GM23338 (cell line): ENCODE measurements at places on chromosomes 4 and X. TPM values are rescaled to one million over a fixed set of nuclear protein-coding genes. Genes with fewer than 3 reads are reported as not detected.

MAGED1 gene
- total RNA-seq: 88.5 and 89.8 TPM in 2 replicates

TCEAL9 gene
- total RNA-seq: 31.6 and 37.1 TPM in 2 replicates

PNPLA4 gene
- 11.8 and 20.0 TPM in 2 replicates for total RNA-seq

SPANXC gene
- total RNA-seq: not detected in 2 replicates

- H3K4me1 ChIP-seq: no peaks in the 10 kb centered on the region
- H3K27ac ChIP-seq: no peak overlapping the region
- H3K36me3 ChIP-seq: no peaks in the 10 kb centered on the region
- no peak for DNase-seq
Measured at GRCh38 chrX:53004811-53005210, 43.8 kb upstream of the GPR173 start.

DNA sequence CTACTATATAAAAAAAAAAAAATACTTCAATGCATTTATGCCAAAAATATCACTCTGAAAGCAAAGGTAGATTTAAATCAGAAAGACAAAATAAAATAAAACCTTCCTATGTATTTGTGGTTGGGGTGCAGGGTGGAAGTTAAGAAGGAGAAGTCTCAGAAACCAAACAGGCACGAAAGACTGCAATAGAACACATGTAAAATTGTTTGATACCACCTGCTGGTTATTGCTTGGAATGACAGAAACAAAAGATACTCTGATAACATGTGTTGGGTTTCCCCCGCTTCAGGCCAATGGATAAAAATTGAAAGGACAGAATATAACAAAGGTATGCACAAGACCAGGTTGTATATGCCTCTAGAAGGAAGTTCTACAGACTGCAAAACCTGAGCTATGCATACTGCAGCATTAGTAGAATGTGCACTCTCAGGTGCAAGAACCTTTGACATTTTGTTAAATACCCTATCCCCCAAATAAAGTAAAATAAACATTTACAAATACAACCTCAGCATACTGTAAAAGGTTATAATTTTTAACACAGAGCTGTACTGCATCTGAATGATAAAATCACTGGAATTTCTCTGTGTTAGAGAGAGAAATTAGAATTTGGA lies 118.8 kb downstream of the GABRA2 start:
- no peaks in the 10 kb centered on the region for H3K36me3 ChIP-seq
- no peaks in the 10 kb centered on the region for H3K4me1 ChIP-seq
- peak; percentile 48 for DNase-seq
- no peak overlapping the region for H3K4me3 ChIP-seq

DNA sequence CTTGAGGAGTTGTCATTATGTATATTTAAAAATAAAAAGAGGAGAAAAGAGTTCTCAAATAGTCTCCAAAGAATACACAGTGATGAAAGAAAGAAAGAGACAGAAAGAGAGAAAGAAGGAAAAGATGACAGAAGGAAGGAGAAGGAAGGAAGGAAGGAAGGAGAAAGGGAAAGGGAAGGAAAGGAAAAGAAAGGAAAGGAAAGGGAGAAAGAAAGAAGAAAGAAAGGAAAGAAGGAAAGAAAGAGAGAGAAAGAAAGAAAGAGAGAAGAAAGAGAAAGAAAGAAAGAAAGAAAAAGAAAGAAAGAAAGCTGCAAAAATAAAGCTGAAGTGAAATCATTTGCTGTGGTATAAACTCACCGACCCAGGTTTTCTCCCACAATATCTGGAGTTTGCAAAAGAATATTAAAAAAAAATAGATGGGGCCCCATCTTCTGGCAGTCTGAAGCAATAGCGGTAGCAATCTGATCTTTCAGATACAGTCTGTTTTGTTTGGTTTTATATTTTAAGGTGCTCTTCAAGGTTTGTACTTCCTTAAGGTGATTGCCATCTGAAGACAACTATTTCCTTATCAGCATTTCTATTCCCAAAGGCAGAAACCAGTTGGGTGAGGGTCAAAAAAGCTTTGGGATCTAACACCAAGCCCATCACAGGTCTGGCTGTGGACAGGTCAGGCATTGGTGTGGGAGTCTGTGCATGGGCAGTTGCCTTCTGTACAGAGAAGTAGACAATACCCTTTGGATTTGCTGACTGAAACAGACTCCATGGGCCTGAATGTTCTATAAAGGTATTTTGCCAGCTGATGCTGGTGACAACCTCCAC lies 160.4 kb downstream of the CPEB2 start:
- no peaks in the 10 kb centered on the region for H3K27me3 ChIP-seq
- peak; percentile 8 for DNase-seq
- no peak overlapping the region for H3K4me3 ChIP-seq
- no peaks in the 10 kb centered on the region for H3K36me3 ChIP-seq
- no peak overlapping the region for H3K27ac ChIP-seq
- H3K4me1 ChIP-seq: peaks cover 38% of the 10 kb centered on the region

GRCh38 chr4:148716431-148717052 lies 274.3 kb upstream of the NR3C2 start:
- H3K36me3 ChIP-seq: no peaks in the 10 kb centered on the region
- no peaks in the 10 kb centered on the region for H3K27me3 ChIP-seq
- H3K4me1 ChIP-seq: no peaks in the 10 kb centered on the region
- H3K4me3 ChIP-seq: no peak overlapping the region

DNA sequence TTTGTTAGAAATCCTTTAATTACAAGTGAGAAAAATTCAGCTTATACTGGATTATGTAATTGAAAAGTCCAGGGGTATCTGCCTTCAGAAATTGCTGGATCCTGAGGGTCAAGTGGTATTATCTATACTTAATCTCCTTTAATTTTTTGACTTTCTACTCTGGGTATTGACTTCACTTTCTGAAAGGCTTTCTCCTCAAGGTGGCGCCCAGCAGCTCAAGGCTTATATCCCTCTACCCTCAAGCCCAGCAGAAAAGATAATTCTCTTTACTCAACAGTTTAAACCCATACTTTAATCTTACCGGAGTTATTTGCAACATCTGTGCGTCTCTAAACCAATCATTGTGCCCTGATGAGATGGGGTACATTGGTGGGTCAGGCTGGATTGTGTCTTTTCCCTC lies 129.5 kb downstream of the LARP7 start:
- H3K36me3 ChIP-seq: no peaks in the 10 kb centered on the region
- H3K4me3 ChIP-seq: no peak overlapping the region
- peak; percentile 77 for DNase-seq
- H3K4me1 ChIP-seq: peaks cover 16% of the 10 kb centered on the region
- no peaks in the 10 kb centered on the region for H3K27me3 ChIP-seq

DNA sequence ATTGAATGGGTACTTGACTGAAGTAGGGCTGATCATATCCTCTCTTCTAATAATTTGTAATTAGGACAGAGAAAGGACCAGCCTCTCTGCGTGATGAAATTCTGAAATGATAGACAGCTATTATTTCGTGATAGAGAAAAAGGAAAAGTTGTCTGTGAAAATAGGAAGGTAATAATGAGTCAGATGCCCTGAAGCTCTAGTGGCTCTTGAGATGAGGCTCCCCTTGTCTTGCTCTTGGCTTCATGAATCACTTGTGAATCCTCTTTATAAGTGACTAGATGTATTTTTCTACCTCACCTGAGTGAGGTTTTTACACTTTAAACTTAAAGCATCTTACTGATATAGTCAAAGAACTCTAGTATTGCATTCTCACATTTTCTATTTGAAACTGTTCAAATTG lies 888.9 kb downstream of the PCDH18 start:
- no peak overlapping the region for H3K4me3 ChIP-seq
- H3K27me3 ChIP-seq: no peaks in the 10 kb centered on the region
- no peak for DNase-seq
- H3K4me1 ChIP-seq: peaks cover 6% of the 10 kb centered on the region

DNA sequence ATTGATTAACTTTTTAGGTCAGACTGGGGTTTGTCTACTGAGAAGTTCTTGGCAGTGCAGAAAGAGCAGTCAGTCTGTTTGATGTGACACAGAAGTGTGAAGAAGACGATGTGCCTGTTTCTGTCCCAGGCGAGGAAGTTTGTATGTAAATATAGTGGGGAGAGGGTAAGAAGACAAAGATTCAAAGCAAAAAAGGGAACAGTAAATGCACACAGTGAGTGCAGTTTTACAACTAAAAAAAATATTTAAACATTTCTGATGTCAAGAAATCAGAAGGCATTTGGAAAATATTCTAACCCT lies 264.9 kb downstream of the RAPGEF2 start:
- H3K36me3 ChIP-seq: no peaks in the 10 kb centered on the region
- H3K4me3 ChIP-seq: no peak overlapping the region
- no peak overlapping the region for H3K27ac ChIP-seq

- H3K4me3 ChIP-seq: no peak overlapping the region
- H3K4me1 ChIP-seq: no peaks in the 10 kb centered on the region
Measured at GRCh38 chr4:39341075-39341725, 25.0 kb downstream of the RFC1 start.

GRCh38 chrX:130247996-130248395 lies 20.7 kb downstream of the ZNF280C start:
- H3K27ac ChIP-seq: no peak overlapping the region
- no peaks in the 10 kb centered on the region for H3K27me3 ChIP-seq
- no peak for DNase-seq
- no peaks in the 10 kb centered on the region for H3K4me1 ChIP-seq
- H3K36me3 ChIP-seq: no peaks in the 10 kb centered on the region; the same call in 1 of the 2 replicates

DNA sequence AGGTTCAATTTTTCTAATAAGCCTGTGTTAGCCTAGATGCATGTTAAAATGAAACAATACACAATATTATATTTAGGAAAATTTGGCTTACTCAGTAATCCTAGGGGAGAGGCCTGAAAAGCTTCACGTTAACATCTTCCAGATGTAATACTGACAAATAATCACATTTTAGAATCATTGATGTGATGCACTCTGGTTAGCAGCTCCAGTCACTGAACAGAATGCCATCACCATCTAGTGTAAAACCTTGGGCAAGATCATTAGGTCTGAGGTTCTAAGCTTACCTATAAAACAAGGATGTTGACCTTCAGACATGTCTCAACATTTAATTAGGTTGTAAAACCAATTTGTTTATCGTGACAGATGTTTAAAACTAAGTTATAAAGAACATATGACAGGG lies 1704.8 kb downstream of the STIM2 start:
- no peak overlapping the region for H3K4me3 ChIP-seq
- no peak for DNase-seq
- no peaks in the 10 kb centered on the region for H3K27me3 ChIP-seq
